ENCODE measurements at places on chromosomes 11 and 22. TPM values are rescaled to one million over a fixed set of nuclear protein-coding genes. Genes with fewer than 3 reads are reported as not detected.
A peak's percentile ranks its signal among the peaks of the same experiment; 100 is the strongest.

NCAPH2 gene
- 50.3 TPM for polyA plus RNA-seq

INSC gene
- 0.62 TPM for polyA plus RNA-seq

SCO2 gene
- polyA plus RNA-seq, result 5.2 TPM

CASP5 gene
- polyA plus RNA-seq, result not detected

IGLL1 gene
- 1.9 TPM for polyA plus RNA-seq

KRTAP5-8 gene
- 0.23 TPM for polyA plus RNA-seq

CTR9 gene
- polyA plus RNA-seq, result 60.7 TPM

FSHB gene
- not detected for polyA plus RNA-seq

PDGFB gene
- 11.3 TPM for polyA plus RNA-seq

- no peak for DNase-seq
These were observed 10.9 kb downstream of the MTCH2 start for GRCh38 chr11:47631473-47631872.

GRCh38 chr11:123304828-123305466 lies 109.9 kb upstream of the CLMP start:
- no peak for DNase-seq

- no peak for DNase-seq
These were observed 6.4 kb downstream of the CD82 start for GRCh38 chr11:44571871-44572270.

DNA sequence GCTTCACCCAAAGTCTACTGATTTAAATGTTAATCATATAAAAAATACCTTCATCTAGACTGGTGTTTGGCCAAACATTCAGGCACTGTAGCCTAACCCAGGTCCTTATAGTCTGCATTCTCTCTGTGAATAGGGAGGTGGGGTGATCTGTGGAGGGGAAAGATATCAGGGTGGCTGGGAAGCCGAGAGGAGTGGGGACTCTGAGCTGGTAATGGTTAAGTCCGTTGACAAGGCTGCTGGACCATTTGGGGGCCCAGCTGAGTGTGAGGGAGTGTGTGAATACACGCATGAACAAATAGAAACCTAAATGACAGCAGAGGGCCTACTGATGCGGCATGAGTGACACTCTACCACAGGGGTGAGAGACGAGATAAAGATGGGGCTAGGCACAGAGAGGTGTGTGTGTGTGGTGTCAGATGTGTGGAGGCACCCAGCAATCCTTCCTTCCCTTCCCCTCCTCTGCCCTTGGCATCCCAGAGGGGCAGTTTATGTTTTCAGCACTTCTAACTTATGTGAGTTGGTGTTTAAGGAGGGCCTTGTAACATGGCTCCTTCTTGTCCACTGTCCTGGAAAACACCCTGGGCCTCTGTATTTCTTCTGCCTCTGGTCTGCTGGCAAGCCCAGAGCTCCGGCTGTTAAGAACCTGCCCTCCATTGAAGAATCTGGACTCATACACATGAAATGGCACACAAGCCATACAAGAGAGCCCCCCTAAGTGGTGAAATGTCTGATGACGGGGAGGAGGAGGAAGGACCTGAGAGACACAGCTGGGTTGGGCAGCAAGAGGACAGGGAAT lies 249.1 kb upstream of the TBCEL start:
- DNase-seq, result no peak

DNA sequence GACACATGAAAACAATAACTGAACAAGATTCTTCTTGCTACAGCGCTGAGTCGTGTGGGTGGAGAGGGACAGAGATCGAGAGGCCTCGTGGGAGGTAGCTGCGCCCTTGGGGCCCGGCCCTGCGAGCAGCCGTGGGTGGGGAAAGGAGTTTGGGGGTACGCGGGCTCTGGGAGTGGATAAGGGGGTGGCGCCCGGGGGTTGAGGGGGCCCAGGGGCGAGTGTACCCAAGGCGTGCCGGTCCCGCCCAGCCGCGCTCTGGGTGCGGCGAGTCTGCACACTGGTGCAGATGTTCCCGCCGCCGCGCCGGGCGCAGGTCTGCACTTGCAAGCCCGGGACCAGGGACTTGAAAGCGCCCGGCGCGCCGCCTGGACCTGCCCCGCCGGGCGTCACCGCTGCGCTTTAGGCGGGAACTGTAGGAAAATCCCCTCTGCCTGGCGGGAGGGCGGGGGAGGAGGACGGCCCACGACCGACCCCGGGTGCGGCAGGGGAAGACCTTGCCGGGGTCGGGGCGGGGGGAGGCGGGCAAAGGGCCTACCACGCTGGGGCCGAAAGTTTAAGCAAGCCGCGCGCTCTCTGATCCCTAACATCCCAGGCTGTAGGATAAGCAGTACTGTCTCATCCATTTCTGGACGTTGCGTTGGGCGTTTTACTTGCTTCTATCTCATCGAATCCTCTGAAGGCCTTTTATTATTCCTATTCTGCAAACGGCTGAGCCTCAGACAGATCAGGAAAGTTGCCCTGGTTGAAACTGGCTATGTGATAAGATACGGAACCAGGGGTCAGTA lies 1.4 kb upstream of the KREMEN1 start:
- DNase-seq, result no peak

DNA sequence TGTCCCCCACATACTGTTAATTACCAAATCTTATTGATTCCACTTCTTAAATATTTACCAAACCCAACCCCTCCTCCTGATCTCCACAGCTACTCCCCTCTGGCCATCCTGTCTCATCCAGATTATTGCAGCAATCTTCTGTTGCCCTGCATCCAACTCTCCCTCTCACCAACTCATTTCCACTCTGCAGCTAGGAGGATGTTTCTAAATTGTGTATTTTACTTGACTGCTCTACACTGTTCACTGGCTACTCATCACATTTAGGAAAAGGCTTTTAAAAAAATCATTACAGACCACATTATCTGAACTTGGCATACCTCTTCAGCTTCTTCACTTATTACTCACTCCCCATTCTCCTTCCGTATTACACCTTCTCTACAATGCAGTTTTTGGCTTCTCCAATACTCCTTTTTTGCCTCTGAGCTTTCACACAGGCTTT lies 117.9 kb downstream of the ATG16L2 start:
- no peak for DNase-seq

DNA sequence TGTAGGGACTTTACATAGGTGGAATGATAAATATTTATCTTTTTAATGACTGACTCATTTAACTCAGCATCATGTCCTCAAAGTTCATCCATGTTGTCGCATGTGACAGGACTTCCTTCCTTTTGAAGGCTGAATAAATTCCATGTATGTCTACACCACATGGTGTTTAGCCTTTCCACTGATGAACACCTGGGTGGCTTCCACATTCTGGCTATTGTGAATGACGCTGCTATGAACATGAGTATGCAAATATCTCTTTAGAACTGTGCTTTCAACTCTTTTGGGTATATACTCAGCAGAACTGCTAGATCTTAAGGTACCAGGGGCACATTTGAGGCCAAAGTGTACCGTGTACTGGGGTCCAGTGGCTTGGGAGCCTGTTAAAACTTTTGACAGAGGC lies 24.1 kb downstream of the LARGE1 start:
- no peak for DNase-seq

DNA sequence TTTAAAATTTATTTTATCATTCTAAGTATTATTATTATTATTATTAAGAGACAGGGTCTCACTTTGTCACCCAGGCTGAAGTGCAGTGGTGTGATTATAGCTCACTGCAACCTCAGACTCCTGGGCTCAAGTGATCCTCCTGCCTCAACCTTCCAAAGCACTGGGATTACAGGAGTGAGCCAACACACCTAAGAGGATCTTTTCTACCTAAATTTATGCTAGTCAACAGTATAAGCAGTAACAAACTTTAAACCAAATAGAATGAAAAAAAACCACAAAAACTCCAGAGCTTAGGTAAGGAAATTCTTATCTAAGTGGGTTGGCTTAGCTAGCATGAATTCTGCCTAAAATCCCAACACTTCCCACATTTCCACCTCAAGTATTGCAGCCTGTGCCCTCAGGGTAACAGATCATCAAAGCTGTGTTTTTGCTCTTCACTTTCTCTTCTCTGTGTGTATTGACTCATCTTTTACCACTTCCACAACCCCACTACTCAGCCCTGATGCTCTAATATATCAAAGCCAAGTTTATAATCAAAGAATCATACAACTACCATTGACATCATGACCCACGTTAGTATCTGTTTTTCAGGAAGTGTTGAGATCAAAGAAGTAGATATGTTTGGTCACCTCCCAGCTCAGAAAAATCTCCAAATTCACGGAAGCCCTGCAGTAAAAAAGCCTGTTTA lies 93.7 kb upstream of the SPON1 start:
- DNase-seq, result no peak

- no peak for DNase-seq
These were observed 23.4 kb upstream of the ROBO3 start for GRCh38 chr11:124841840-124842239.

GRCh38 chr22:22955866-22956535 lies 68.4 kb downstream of the IGLL5 start:
- peak; percentile 64 for DNase-seq

GRCh38 chr11:116688202-116688540 lies 84.6 kb downstream of the BUD13 start:
- DNase-seq, result no peak

DNA sequence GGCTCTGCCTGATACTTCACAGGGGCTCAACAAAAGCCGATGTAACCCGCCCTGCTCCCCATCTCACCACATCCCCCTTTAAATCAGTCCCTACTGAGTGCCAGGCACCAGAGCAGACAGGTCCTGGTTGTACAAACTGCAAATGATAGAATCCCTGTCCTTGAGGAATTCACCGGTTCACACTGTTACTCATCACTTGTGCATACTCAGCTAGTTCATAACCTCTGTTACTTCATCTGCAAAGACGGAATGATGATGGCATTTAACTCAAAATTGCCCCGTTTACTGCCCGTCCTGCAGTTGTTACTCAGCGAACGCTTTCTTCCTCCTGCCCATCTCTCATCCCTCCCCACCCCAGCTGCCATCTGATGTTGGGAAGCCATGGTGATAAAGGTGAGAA lies 384.7 kb downstream of the OPCML start:
- no peak for DNase-seq

DNA sequence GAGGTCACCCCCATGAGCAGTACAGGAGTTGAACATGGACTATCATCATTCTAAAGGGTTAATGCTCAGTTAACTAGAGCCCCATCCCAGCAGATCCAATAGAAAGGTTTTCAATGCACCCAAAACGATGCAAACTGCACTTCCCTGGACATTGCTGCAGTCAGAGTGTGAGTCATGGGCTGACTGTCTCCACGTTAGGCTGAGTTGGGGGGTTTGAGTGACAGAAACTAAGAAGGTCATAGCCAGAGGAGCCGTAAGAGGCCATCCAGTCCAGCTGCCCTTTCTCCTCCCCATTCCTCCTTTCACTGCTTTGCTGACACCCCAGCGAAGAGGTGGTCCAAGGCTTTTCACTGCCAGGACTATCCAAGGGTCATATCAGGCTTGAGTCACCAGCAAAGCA lies 10.5 kb upstream of the OR2AT4 start:
- DNase-seq, result no peak

DNA sequence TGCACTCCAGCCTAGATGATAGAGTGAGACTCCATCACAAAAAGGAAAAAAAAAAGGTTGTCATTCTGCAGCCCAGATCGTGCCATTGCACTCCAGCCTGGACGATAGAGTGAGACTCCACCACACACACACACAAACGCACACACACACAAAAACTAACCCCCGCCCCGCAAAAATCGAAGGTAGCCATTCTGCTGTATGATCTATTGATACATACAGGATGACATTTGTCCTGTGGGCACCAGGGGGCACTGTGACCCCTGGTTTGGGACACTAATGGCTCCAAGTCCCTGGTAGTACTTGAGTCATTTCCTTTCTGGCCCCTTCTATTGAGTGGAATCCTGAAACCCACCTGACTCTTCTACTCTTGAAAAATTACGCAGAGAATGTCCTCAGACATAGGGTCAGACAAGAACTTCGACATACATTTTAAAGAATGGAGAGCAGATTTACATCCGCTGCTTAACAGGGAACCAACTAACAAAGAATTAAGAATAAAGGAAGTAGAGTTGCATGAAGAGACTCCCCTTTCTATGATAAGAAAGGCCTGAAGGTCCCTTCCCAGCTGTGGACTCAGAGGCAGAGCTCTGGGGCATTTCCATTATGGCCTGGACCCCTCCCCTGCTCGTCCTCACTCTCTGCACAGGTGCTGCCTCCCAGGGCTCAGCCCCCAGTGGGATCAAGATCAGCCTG lies 35.0 kb upstream of the PRAME start:
- peak; percentile 56 for DNase-seq

DNA sequence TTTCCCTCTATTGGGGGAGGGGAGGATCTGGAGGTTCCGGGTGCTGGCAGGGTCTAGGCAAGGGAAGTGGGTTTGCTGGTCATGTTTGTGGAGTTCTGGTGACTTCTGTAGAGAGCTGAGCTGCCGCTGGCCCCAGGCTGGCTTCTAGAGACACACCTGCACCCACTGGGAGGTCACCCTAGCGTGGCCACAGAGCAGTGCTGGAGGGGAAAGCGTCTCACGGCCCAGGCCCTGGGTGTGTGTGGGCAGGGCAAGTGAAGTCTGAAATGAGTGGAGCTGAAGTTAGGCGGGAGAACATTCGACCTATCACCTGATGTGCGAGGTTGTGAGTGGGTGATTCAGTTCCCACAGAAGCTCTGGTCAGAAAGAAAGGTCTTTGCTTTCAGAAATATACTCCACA lies 27.9 kb downstream of the SMIM38 start:
- DNase-seq, result no peak

DNA sequence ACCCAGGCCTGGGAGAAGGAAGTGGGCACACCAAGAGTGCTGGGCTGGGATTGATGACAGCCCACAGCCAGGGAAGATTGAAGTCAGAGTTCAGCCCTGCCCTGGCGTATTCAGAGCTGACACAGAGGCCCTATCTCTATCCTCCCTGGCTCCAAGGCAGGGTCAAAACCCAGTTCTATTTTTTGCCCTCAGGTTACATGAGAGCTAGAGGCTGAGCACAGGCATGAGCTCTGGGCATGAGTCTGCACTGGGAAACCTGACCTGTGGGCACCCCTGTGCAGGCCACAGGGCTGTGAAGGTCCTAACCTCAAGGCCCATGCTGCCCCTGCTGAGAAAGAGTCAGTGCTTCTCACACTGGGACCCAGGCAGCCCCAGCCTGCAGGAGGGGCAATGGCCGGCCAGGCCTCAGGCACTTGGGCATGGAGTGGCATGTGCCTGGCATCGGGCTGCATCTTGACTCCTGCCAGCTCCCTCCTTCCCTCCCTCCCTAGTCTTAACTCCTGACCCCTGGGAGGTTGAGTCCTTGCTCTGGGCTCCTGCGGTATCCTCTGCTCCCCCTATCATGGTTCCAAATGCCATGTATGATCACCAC lies 5.4 kb downstream of the SLC35E4 start:
- no peak for DNase-seq

- DNase-seq, result no peak
These were observed 3.8 kb downstream of the MOB2 start for GRCh38 chr11:1482581-1483444.

DNA sequence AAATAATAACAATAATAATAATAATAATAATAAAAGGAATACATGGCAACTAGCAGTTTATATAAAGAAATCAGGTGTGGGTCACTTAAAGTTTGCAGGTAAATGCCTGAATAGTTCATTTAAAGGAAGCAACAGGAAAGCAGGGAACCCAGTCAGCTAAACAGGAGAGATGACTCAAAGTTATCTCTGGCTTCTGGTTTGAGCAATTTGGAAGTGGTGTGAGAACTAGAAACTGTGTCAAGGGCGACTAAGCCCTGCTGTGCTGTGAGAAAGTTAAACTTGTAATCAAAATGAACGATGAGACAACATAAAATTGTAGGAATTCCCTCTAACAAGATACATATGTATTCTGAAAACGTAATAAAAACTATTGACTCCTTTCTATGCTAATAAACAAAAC lies 35.5 kb downstream of the SLC22A9 start:
- DNase-seq, result no peak

GRCh38 chr11:15947681-15948648 lies 408.4 kb downstream of the SOX6 start:
- no peak for DNase-seq

All from renal cortex interstitium (tissue), 15 donors.